ENCODE measurements at places on chromosomes 1 and 21.
A peak's percentile ranks its signal among the peaks of the same experiment; 100 is the strongest.

GRCh38 chr1:32899586-32900296 is 1.4 kb downstream of the TMEM54 start:
- DNase-seq, result no peak

GRCh38 chr1:72954943-72955342 is 672.6 kb upstream of the NEGR1 start:
- DNase-seq, result no peak

DNA sequence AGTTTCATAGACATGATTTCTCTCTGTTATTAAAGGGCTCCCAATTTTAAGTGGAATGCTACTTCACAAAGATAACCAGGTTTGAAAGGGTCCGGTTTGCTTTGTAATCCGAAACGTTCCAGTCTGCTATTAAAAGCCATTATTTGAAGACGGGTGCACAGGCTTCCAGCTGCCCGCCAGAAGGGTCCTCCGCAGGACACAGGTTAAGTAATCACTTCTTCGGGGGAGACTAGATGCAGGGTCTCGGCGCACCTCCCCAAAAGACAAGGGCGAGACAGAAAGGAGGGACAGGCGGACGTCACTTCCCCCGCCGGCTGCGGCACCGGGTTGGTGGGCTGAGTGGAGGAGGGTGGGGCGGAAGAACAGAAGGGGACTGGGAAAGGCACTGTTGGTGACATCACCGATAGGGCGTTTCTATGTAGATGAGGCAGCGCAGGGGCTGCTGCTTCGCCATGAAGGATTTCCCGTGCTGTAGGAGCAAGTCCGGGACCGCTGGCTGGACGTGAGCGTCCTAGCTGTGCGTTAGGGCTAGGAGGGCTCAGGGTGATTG is 8.9 kb downstream of the RNU1-2 start:
- peak; percentile 86 for DNase-seq

DNA sequence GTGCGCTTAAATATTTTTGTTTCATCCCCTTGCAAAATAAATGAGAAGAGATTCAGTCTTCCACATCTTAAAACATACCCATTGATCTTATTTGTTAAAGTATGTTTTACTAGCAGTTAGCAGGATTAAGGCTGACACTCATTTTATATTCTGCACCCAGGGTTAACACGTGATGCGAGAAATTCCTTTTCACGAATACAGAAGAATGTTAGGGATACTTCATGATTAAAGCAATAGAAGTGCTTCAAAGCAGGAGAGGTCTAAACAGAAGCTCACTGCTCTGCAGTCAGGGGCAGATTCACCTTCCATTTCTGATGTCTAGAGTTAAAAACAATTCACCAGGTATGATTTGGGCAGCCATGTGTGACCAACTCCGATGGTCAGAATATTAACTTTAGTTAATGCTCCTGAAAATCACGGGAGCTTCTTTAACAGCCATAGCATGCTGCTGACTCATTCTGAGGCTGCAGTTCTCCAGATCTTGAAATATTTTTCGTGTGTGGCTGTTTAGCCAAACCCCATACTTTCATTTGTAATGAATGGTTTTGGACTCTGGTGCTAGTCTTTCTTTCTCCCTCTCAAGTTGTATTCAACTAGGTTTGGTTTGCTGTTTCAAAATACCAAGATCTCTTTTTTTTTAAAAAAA is 19.7 kb downstream of the BCAR3 start:
- no peak for DNase-seq

- DNase-seq, result no peak
Measured at GRCh38 chr1:35857830-35858229, 25.2 kb upstream of the AGO1 start.

- DNase-seq, result no peak
Measured at GRCh38 chr1:209610631-209610905, 27.1 kb downstream of the CAMK1G start.

- no peak for DNase-seq
Measured at GRCh38 chr1:31306278-31306677, 9.4 kb downstream of the ZCCHC17 start.

DNA sequence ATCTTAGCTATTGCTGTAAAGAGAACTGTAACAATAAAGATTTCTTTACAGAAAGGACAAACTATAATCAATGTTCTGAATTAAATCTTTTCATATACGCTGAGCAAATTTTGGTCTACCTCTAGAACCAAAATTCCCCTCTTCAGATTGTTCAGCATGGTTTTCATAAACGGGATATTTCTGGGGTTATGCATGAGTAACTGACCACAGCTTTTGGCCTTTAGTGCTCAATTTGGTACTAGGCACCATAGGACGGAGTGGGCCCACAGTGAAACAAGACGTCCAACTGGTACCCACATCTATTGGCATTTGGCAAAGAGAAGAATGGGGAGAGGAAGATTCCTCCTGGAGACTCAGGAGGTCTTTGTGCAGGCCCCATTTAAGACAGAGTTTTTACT is 184.5 kb downstream of the TGFBR3 start:
- no peak for DNase-seq

- DNase-seq, result no peak
Measured at GRCh38 chr1:152630596-152630995, 7.7 kb upstream of the LCE3A start.

DNA sequence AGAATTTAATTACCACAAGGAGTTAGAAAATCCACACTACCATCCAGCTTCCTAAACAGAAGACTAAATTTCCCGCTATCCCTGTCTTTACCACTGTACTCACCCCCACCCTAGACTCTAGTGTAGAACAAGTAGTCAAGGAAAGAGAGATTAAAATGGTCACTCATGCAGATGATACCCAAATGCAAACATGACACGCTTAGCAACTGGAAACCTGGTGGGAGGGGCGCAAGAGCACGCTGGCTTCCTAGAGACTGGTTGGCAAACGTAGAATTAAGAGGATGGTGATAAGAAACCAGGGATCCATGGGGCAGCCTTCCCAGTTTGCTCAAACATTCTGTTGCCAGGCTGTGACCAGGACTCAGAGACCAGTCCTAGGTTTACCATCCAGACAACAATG is 9.9 kb upstream of the LDLRAD1 start:
- DNase-seq, result no peak

DNA sequence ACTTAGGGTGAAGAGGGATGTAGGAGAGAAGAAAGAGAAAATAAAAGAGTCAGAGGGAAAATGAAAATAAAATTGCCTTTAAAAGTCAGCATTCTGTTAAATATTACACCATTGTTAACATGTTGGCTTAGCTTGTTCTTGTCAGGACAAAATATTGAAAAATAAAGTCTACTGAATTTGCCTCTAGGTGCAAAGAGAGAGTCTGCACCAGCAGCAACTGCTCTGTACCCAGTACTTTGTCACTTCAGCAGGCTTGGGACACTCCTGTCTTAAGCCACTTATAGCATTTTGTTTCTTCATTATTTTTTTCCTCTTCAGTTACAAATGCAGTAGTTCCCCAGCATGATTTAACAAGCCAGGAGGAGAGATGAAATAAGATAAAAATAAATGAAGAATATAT is 11.0 kb upstream of the USH2A start:
- DNase-seq, result no peak

GRCh38 chr1:61474269-61474817 is 250.6 kb downstream of the TM2D1 start:
- no peak for DNase-seq

GRCh38 chr1:161928056-161928455 is 95.6 kb downstream of the OLFML2B start:
- no peak for DNase-seq

DNA sequence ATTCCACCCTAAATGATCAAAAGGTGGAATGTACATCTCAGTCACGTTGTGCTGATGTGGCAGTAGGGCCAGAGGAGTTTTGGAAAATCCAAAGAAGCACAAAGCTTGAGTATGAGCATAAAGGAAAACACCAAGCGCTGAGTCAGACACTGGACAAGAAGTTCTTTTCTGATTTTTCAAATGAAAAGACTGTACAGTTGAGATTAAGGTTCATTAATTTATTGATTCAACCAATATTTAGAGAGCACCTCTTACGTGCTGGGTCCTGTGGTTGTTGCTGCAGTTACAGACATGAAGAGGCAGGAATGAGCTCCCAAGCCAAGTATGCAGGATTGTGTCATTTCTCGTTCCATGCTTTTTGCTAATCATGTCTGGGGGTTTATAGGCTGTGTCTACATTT is 28.9 kb upstream of the APP start:
- DNase-seq, result no peak

GRCh38 chr1:217482356-217483102 is 148.4 kb downstream of the GPATCH2 start:
- no peak for DNase-seq

- no peak for DNase-seq
Measured at GRCh38 chr21:21907271-21907670, 909.1 kb downstream of the NCAM2 start.

GRCh38 chr21:41828884-41829360 is 50.2 kb downstream of the PRDM15 start:
- no peak for DNase-seq

GRCh38 chr1:80925130-80925805 is 875.5 kb upstream of the ADGRL2 start:
- no peak for DNase-seq
